Sigmoid colon (tissue), 7 donors: ENCODE measurements at places on chromosomes 2 and 18. TPM values are rescaled to one million over a fixed set of nuclear protein-coding genes. Genes with fewer than 3 reads are reported as not detected.

The SRD5A2 gene
- not detected for total RNA-seq

The ABCA12 gene
- total RNA-seq = 0.36 TPM

GRCh38 chr2:62765619-62766376 lies 60.3 kb downstream of the EHBP1 start:
- H3K27ac ChIP-seq = no peak overlapping the region
- no peaks in the 10 kb centered on the region for H3K27me3 ChIP-seq
- DNase-seq = no peak
- H3K36me3 ChIP-seq = no peaks in the 10 kb centered on the region

DNA sequence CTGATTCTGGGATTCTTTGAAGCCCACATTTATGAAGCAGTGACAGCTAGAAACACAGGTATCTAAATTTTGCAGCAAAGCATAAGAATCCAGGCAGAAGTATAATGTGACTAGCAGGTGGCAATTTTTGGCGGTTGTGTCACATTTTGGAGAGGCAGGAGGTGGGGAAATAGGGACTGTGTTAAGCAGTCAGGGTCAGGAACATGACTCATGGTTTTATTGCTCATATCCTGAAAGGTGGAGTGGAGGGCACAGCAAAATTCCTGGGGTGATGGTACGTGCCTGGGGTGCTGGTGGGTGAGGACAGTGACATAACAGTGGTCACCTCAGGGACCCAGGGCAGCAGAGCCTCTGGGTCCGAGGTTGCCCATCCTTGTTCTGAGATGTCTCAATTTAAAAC lies 63.5 kb upstream of the TTN start:
- DNase-seq = no peak
- no peaks in the 10 kb centered on the region for H3K36me3 ChIP-seq
- no peak overlapping the region for H3K27ac ChIP-seq

DNA sequence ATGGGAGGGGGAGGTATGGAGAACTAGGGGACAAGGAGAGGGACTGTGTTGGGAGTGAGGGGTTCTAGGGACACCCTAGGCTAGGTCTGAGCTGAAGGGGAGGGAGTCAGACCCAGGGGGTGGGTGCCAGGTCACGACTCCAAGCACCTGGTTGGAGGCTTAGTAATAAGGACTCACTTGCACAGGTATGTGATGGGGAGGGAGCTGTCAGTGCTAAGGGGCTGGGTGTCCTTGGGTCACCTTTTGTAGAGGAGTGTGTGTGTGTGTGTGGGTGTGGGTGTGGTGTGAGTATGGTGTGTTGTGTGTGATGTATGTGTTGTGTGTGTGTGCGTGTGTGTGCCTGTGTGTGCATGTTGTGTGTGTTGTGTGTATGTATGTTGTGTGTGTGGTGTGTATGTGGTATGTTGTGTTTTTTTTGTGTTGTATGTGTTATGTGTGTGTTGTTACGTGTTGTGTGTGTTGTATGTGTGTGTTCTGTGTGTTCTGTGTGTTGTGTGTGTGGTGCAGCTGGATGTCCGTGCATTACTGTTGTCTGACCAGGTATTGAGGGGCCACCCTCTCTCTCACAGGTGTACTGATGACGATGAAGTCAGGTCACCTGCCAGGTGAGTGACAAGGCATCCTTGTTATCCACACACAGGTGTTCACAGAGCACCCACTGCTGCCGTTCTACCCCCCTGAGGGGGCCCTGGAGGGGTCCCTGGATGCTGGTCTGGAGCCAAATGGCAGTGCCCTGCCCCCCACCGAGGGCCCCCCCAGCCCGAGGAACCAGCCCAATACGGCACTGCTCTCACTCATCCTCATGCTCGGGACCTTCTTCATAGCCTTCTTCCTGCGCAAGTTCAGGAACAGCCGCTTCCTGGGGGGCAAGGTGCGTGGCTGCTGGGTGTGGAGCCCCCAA lies 9.8 kb downstream of the SLC4A3 start:
- no peak overlapping the region for H3K4me3 ChIP-seq
- H3K27ac ChIP-seq = no peak overlapping the region
- H3K4me1 ChIP-seq = no peaks in the 10 kb centered on the region
- no peaks in the 10 kb centered on the region for H3K27me3 ChIP-seq

DNA sequence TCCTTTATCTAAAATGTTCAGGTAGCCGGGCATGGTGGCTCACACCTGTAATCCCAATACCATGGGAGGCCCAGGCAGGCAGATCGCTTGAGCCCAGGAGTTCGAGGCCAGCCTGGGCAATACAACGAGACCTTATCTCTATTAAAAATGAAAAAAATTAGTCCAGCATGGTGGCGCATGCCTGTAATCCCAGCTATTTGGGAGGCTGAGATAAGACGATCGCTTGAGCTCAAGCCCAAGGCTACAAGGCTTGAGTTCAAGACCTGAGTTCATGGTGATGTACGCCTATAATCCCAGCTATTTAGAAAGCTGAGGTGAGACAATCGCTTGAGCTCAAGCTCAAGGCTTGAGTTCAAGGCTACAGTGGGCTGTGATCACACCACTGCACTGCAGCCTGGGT lies 45.6 kb upstream of the GPR75 start:
- no peak overlapping the region for H3K4me3 ChIP-seq
- no peaks in the 10 kb centered on the region for H3K27me3 ChIP-seq
- H3K4me1 ChIP-seq = no peaks in the 10 kb centered on the region
- H3K36me3 ChIP-seq = peaks cover 24% of the 10 kb centered on the region
- no peak overlapping the region for H3K27ac ChIP-seq

DNA sequence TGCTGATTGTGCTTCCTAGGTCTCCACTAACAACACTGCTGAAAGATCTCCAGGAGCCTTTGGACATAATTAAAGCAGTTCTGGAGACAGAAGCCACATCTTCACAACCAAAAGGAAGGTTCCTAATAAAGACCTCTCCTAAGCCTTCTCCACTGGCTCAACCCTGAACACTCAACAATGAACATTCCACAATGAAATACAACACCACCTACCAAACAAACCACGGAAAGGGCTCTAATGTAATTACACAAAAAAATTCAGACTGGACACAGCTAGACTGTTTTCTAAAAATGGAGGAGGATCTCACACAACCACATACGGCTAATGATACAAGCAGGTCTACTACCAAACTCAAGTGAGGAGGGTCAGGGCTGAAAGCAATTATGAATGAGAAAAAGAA lies 43.6 kb downstream of the NOL10 start:
- no peak for DNase-seq
- no peak overlapping the region for H3K4me3 ChIP-seq
- H3K4me1 ChIP-seq = no peaks in the 10 kb centered on the region

GRCh38 chr2:101012054-101012705 lies 10.1 kb downstream of the RPL31 start:
- no peak for DNase-seq
- H3K4me3 ChIP-seq = no peak overlapping the region
- no peak overlapping the region for H3K27ac ChIP-seq
- H3K4me1 ChIP-seq = peaks cover 2% of the 10 kb centered on the region
